Vagina (tissue), 2 donors: ENCODE measurements at places on chromosomes 5 and 9. TPM values are rescaled to one million over a fixed set of nuclear protein-coding genes. Genes with fewer than 3 reads are reported as not detected.

GRCh38 chr5:159206818-159207217 lies 2.5 kb downstream of the RNF145 start:
- H3K27ac ChIP-seq, result peak overlapping the region; percentile 96
- H3K4me3 ChIP-seq, result peak overlapping the region; percentile 91
- no peaks in the 10 kb centered on the region for H3K36me3 ChIP-seq
- H3K27me3 ChIP-seq, result no peaks in the 10 kb centered on the region
- peaks cover 57% of the 10 kb centered on the region for H3K4me1 ChIP-seq
- no peak for DNase-seq

- H3K4me1 ChIP-seq, result peaks cover 37% of the 10 kb centered on the region
- no peaks in the 10 kb centered on the region for H3K27me3 ChIP-seq
- H3K27ac ChIP-seq, result no peak overlapping the region
- H3K4me3 ChIP-seq, result no peak overlapping the region
Measured at GRCh38 chr9:96379461-96379860, 4.0 kb downstream of the SLC35D2 start.

LURAP1L gene
- 14.5 TPM for total RNA-seq

GRCh38 chr5:124079062-124079461 lies 567.1 kb downstream of the CSNK1G3 start:
- H3K36me3 ChIP-seq, result no peaks in the 10 kb centered on the region
- no peak for DNase-seq
- H3K4me3 ChIP-seq, result no peak overlapping the region

DNA sequence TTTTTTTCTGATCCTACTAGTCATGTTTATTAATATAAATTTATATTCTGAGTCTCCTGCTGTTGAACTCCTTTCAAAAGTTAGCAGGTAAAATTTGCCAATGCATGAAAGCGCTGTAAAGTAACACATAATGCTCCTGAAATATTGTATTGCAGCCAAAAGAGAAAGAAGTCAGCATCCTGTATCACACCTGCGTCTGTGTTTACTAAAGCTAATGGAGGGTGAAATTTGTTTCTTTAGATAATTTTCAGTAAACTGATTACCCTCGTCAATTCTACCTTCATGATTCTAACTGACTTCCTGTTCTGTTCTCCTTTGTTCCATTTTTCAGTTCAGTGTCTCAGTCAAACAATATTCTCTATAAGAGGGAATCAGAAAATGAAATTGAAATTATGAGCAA lies 415.4 kb downstream of the CDH9 start:
- no peaks in the 10 kb centered on the region for H3K27me3 ChIP-seq
- no peaks in the 10 kb centered on the region for H3K4me1 ChIP-seq
- no peaks in the 10 kb centered on the region for H3K36me3 ChIP-seq
- no peak for DNase-seq
- H3K27ac ChIP-seq, result no peak overlapping the region
- no peak overlapping the region for H3K4me3 ChIP-seq

DNA sequence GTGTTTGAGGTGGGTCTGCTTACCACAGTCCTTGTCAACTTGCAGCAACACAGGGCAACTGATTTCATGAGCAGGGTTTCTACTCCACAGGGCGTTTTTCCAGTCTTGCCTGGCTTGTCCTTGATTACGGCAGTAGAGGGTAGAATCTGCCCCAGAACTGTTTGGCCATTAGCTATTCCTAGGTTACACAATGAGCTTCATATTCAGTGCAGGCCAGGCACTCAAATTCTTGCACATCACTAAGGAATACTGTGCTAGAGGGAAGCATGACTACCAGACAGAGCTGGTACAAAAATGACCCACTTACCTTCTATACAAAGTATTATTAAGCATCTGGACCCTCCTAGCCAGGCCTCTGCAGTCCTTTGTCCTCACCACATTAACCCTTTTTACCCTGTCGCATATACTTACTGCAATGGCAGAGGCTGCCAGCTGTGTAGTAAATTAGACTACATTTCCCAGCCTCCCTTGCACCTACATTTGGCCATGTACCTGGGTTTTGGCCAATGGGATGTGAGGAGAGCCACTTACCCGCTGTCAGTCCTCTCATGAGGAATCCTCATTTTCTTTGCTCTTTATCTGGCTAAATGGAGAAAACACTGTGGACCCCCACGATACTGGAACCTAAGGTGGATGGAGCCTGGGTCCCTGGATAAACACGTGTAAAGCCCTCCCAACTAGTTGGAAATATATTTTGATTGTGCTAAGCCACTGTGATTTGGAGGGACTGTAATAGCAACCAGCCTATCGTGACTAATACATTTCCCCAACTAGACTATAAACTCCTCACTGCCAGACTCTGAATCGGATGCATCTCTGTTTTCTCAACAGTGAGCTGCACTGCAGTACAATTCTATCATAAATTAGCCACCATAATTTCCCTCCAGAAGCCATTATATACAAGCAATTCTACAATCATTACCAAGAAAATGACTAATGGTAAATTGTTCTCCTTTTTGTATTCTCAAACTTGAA lies 218.7 kb downstream of the GLIS3 start:
- H3K27me3 ChIP-seq, result no peaks in the 10 kb centered on the region
- DNase-seq, result no peak
- H3K36me3 ChIP-seq, result no peaks in the 10 kb centered on the region
- no peak overlapping the region for H3K4me3 ChIP-seq

DNA sequence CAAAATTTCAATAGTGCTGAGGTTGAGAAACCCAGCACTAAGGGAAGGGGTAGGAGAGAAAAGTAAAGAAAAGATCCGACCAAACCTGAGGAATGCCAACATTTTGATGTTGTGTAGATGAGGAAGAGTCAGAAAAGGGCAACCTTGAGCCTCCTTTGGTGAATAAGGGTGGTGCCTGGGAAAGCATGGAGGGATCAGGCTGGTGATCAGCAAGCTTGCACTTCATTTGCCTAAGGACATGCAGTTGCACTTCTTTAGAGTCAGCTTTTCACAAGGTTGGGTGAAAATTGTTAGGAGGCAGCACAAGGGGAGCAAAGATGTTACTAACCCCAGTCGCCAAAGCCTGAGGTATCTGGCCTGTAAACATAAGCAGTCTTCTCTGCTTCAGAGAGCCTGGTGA lies 20.4 kb downstream of the ATP6V0E1 start:
- no peak overlapping the region for H3K4me3 ChIP-seq
- no peaks in the 10 kb centered on the region for H3K27me3 ChIP-seq
- H3K36me3 ChIP-seq, result no peaks in the 10 kb centered on the region
- DNase-seq, result no peak

DNA sequence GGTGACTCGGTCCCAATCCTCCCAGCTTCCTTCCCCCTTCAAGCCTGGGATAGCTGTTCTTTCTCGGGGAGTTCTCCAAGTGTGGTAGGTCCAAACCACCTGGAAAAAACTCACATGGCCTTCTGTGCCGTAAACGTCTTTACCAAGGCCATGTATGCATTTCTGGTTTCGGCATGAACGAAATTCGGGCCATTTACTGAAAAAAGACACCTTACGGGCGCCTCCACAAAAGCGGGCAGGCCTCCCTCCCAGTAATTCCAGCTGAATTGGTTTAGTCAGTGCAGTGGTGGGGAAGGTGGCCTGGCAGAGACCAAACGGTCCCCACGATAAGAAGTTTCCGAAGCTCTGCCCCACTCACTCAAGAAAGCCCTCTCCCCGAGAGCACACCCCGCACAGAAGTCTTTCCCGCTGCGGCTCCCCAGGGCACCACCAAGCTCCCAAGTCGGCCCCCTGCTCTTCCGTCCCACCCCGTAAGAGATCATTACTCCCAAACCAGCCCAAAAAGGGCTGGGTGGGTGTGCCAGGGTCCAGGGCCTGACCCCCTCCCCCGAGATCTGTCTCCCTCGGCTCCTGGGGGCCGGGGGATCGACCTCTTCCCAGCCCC lies 86.3 kb upstream of the MELK start:
- peak overlapping the region; percentile 91 for H3K27ac ChIP-seq
- H3K36me3 ChIP-seq, result no peaks in the 10 kb centered on the region
- peaks cover 55% of the 10 kb centered on the region for H3K4me1 ChIP-seq
- peak overlapping the region; percentile 95 for H3K4me3 ChIP-seq
- no peak for DNase-seq

C8G gene
- total RNA-seq, result not detected

DNA sequence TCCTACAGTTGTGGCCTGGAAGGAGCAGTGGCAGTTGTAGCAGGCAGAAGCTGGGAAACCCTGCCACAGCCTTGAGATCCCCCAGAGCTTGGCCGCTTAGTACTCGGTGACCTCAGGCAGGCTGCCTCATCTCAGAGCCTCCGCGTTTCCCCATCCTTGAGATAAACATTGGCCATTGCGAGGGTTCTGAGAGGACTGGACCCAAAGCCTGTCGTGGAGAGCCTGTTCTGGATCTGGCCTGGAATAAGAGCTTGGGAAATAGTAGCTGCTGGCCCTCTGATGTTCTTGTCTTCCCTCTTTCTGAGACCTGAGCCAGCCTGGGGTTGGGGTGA lies 1.3 kb downstream of the MIGA2 start:
- H3K4me3 ChIP-seq, result peak overlapping the region; percentile 99
- no peak for DNase-seq
- H3K4me1 ChIP-seq, result peaks cover 29% of the 10 kb centered on the region
- H3K27me3 ChIP-seq, result no peaks in the 10 kb centered on the region
- H3K36me3 ChIP-seq, result peaks cover 23% of the 10 kb centered on the region

NEURL1B gene
- 30.9 TPM for total RNA-seq

DNA sequence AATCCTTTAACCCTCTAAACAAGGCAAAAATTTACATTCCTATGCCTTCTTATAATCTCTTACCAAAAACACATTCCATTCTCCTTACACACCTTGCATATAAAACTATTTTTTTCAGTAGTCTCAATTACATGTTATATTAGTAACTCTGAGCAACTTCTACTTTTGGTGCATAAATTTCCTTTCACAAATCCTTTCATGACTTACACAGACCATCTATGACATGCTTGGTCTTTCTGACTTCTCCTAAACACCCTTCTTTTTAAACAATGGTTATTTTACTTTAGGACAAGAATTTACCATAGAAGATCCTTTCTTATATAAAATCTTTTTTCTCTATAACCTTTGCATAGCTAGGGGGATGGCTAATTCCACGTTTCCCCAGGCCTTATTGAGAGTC lies 208.0 kb upstream of the ARRDC3 start:
- no peaks in the 10 kb centered on the region for H3K4me1 ChIP-seq
- no peak for DNase-seq
- H3K27ac ChIP-seq, result no peak overlapping the region
- no peaks in the 10 kb centered on the region for H3K36me3 ChIP-seq

DNA sequence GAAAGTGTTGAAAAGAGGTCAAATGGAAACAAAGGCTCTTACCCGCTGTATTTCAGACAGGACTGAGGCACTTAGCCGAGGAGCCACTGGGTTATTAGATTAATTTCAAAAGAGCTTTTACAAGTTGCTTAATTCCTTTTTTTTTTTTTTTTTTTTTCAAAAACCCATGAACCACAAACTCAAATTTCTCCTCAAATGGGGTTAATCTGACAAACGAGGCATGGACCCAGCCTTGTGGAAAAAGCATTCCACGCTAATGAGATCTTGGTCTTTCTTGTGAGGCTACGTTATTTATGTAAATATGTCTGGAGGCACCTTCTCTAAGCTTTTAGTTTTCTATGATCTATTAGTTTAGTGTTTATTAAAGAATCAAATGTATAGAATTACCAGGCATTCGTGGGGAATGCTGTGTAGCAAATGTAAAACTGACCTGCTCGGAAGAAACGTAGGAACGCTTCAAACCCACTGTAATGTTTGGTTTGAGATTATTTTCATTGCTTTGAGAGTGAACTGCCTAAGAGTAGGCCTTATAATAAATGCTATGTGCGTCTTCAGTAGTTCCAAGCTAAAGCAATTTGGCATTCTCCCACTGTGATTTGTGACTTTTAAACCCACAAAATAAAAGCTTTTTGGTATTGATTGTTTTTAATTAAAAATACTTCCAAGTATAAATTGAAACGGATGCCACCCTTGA lies 134.7 kb downstream of the CDH6 start:
- H3K4me1 ChIP-seq, result no peaks in the 10 kb centered on the region
- H3K27me3 ChIP-seq, result no peaks in the 10 kb centered on the region
- no peaks in the 10 kb centered on the region for H3K36me3 ChIP-seq

DNA sequence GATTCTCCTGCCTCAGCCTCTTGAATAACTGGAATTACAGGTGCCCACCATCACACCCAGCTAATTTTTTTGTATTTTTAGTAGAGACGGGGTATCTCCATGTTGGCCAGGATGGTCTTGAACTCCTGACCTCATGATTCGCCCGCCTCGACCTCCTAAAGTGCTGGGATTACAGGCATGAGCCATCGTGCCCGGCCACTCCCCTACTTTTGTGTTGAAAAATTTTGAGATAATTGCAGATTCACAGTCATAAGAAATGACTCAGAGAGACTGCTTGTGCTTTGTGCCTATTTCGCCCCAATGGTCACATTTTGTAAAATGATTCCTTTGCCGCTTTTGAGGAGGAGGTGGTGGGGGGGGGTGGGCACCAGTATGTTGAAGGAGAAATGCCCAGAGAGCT lies 48.1 kb upstream of the SH3PXD2B start:
- peaks cover 15% of the 10 kb centered on the region for H3K4me1 ChIP-seq
- no peak overlapping the region for H3K4me3 ChIP-seq
- no peaks in the 10 kb centered on the region for H3K36me3 ChIP-seq
- peak; percentile 60 for DNase-seq

TLR4 gene
- total RNA-seq, result 9.3 TPM

PDGFRB gene
- 173 TPM for total RNA-seq

DMRTA1 gene
- total RNA-seq, result 0.25 TPM

PCDHGA1 gene
- not detected for total RNA-seq

DNA sequence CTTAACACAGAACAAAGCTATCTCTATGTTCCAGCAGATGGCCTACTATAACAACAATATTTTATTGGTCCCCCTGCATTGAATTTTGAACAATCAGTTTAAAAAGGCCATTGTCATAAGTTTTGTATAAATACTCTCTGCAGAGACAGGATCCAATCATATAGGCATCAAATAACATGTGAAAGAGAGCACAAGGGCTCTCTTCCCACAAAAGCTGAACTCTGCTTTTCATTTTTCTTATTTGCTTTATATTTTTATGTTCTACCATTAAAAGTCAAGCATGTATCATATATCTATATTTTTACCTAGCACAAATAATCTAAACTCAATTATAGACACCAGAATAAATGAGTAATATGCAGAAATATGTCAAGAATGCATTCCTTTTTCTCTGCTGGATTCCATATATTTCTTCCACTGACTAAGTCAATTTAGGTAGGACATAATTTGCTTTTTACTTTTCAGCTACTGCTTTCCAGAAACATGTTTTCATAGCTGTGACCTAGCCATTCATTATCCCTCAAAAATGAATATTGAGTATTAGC lies 143.6 kb downstream of the CDH9 start:
- H3K4me1 ChIP-seq, result no peaks in the 10 kb centered on the region
- no peaks in the 10 kb centered on the region for H3K36me3 ChIP-seq
- DNase-seq, result no peak
- H3K4me3 ChIP-seq, result no peak overlapping the region
- no peak overlapping the region for H3K27ac ChIP-seq
